Activated CD4-positive, alpha-beta T cell treated with anti-CD3 and anti-CD28 coated beads, Interleukin-2, amount 50 U/mL, for 16 hours (primary cell): ENCODE measurements at places on chromosomes 3 and 15.

DNA sequence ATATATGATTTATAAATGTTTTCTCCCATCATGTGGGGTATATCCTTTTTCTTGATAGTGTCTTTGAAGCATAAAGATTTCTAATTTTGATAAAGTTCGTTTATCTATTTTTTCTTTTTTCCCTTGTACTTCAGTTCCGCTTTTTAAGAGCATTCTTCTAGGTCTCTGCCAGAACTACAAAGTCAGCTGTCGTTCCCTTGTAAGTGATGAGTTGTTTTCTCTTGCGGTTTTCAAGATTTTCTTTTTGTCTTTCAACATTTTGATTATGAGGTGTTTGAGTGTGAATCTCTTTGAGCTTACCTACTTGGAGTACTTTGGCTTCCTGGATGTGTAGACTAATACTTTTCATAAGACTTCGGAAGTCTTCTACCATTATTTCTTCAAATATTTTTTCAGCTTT, 9.3 kb upstream of the PRICKLE2 start:
- no peak for DNase-seq

DNA sequence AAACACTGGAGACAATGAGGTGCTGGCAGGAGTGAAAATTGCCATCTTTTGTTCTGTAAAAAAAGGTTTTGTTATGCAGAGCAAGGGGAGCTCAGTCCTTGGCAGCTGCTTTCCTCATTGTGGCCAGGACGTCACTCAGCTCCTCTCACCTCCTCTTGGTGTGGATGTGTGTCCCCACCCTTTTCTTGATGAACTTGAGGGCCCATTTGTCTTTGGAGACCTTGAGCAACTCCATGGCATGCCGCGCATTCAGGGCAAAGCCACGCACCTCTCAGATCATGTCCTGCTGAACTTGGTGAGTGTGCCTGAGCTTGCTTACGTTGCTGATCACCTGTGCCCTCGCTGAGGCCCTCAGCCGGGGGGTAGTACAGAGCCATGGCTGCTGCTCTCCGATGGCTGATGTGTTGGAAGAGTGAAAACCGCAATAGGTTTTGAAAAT, 24.5 kb upstream of the BDH1 start:
- no peak for DNase-seq

DNA sequence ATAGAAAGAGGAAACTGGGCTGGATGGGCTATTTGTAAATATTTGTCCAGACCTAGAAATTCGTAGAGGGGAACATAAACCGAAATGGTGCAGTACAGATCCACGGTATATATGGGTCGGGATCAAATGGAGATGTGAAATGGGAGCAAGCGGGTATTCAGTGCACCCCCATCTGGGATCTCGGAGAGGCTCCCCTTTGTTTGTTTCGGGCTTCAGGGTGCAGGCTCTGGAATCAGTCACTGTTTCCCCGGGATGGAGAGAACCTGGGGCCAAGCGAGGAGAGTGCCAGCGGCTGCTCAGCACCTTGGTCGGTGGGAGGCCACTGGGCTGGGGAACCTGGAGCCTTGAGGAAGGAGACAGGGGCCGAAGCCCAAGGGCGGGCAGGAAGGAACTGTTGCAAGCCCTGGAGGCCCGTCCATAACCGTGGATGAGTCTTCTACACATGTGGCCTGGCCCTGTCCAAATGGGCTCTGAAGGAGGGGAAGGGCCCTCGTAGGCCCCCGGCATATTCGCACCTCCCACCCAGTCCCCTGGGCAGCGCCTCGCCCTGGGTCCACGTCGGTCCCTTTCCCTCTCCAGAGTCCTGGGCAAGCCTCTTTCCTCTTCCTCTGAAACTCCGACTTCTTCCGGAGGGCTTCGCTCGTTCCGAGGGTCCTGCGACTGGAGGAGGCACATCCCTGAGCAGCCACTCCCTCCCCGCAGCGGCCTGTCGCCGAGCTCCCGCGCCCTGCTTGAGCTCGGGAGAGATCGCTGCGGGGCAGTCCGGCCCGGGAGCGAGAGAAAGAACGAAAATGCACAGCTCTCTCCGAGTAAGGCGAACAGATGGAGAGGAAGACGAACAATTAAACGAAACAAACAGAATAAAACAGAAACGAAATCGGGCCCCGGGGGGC, 3.0 kb downstream of the ISL2 start:
- DNase-seq: no peak

GRCh38 chr3:139585820-139586219, 46.3 kb upstream of the RBP1 start:
- no peak for DNase-seq

DNA sequence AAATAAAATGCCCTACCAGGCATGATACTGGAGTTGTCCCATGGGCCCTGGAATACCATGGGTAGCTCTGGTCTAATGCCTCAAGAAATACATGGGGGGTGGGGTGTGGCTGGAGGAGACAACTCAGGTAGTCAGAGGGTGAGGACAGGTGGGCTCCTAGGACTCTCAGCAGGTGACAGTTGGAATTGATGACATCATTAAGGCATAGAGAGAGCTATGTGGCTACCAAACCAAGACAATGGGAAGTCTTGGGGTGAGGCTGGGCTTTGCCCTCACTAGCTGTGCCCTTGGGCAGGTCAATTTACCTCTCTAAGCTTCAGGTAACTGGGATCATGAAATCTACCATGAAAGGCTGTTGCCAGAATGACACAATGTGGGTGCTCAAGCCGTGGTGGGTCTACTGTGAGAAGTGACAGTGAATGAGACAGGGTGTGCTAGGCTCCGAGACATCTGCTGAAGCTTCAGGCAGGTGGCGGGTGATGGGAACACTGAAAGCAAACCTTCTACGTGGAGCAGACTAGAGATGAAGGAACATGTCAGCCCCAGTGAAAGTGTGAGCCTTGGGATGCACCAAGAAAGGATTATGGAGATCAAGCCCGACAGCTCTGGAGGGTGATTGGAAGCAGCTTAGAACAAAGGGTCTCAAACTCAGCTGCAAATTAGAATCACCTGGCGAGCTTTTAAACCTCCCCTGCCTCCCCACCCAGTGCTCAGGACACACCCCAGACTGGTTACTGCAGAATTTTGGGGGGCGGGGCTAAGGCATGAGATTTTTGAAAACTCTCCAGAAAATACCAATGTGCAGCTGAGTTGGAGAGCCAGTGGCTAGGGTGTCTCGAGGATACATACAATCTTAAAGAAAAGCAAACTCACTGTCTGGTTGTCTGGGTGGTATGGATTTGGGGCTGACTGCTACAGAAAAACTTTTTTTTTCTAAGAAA, 21.5 kb downstream of the SLC6A20 start:
- no peak for DNase-seq
